Stimulated activated CD4-positive, alpha-beta T cell treated with anti-CD3 and anti-CD28 coated beads, Interleukin-12 subunit alpha, Interleukin-12 subunit beta, amount 100 ng/mL, for 24 hours (primary cell): ENCODE measurements at places on chromosomes 3 and 15.

DNA sequence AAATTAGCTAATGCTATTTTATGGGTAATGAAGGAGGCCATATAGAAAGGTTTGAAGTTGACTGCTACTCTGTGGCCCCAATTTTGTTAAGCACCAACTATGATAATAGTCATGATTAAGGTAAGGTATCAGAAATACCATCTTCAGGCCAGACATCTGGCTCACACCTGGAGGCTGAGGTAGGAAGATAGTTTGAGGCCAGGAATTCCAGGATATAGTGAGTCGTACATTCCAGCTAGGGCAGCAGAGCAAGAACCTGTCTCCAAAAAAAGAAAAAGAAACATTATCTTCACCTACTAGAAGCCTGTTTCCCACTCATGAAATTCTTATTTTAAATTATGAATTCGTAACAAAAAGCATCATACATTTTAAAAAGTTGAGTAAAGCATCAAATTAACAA, 64.4 kb downstream of the LRRC28 start:
- DNase-seq = no peak

GRCh38 chr3:12286927-12287726, 1.7 kb upstream of the PPARG start:
- DNase-seq = no peak

DNA sequence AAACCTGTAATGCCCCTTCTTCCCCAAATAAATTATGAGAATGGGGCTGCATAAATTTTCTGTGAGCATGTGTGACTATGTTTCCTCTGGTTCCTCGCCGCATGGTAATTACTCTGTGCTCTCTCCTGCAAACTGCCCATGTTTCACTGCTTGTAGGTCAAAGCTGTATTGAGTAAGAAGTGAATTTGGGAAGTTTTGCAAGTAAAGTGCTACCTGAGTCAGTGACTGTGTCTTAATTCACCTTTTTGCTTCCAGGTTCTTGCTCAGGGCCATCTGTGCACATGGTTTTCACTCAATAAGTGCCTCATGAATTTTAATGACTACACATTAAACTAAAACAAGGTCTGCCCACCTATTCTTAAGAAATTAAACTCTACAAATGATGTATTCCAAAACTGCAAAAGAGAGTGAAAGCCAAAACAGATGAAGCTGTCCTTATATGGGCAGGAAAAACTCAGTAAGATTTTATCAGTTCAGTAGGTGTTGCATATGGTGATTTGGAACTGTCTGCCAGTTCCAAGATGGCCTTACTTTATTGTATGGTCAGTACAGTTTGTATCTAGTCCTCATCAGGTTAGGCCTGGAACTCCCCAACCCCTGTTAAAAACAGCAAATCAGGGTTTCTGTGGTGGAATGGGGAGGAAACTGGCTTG, 100.0 kb downstream of the LPP start:
- DNase-seq = no peak

GRCh38 chr3:50551054-50551659, 16.4 kb downstream of the C3orf18 start:
- DNase-seq = no peak

DNA sequence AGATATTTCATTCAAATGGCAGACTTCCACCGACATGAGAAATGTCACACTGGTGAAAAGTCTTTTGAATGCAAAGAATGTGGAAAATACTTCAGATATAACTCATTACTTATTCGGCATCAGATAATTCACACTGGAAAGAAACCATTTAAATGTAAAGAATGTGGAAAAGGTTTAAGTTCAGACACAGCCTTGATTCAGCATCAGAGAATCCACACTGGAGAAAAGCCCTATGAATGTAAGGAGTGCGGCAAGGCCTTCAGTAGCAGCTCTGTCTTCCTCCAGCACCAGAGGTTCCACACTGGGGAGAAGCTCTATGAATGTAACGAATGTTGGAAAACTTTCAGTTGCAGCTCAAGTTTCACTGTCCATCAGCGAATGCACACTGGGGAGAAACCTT, 8.6 kb upstream of the ZNF621 start:
- no peak for DNase-seq

- no peak for DNase-seq
Observed at GRCh38 chr3:63413523-63413922, 135.4 kb downstream of the SYNPR start.

DNA sequence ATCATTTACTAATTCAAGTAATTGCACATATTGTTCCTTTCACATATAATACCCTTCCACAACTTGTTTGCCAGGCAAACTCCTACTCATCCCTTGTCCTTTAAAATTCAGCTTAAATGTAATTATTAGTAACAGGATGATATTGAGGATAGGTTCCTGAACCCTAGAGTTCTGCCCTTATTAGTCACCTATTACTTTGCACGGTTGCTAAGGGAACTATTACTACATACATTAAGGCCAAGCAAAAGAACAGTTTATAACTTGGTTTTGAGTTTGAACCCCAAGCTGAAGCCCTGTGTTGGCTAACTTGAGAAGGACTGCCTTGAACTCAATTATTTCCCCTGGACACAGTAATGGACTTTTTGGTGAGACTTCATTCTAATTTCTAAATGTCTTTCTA, 529.7 kb downstream of the IGSF11 start:
- no peak for DNase-seq

DNA sequence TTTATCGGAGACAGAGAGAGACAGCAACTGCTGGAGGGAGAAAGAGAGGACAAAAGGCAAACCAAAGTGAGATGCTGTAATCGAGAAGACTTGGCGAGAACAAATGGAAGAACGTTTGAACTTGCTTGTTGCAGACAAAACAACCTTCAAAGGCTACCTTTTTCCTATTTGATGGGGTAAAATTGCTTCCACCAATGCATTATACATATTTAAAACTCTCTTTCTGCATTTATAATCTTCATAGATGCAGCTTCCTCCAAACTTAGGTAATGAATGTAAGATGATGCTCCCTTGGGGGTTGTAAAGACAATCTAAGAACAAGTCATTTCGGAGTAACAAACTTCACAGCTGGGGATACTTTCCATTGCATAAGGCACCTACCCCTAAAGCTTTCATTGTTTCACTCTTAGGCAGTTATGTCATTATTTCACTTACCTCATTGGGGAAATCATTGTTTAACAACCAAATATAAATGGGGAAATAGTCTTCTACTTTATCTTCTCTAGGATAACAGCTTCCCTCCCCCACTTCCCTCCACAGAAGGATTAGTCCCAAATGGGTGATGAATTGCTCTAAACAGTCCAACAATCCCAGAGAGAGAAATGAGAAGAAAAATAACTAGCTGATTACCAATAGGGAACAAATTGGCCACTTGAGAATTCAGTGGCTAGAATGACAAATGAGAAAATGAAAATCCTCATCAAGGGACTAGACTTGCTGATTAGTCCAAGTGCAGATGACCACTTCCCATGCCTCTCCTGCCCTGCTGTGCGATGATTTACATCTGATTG, 269.8 kb upstream of the ADAMTS9 start:
- DNase-seq = no peak

GRCh38 chr3:187210545-187211327, 13.4 kb downstream of the RTP1 start:
- DNase-seq = no peak

DNA sequence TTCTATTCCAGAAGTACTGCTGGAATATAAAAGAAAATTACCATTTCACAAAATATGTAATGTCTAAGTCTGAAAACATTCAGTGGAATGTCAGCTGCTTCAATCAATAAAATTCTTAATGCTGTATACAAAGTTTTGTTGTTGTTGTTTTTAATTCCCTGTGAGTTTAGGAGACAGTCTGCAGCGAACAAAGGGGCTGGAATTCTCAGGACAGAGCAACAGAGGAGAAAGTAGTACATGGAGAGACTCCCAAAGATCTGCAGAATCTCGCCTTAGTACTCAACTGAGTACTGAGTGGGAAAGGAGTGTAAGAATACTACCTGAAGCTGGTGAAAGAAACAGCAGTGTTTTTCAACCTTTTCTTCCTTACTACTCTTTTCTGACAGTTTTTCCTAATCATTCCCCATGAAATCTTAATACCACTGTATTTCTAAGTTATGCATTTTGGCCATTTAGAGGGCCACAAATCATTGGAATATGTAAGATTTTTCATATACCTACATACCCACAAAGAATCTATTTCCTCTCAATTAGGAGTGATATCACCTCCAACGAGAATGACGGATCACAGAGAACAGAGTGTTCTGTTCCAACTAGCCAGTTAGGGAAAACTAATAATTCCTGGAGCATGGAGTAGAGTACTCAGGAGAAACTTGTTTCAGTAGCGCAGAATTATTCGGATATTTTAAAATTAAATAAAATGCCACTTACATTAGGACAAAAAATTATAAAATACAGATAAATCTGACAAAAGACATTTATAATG, 16.0 kb downstream of the ANKRD28 start:
- no peak for DNase-seq

- no peak for DNase-seq
Observed at GRCh38 chr3:63662500-63662899, 10.0 kb downstream of the SNTN start.

DNA sequence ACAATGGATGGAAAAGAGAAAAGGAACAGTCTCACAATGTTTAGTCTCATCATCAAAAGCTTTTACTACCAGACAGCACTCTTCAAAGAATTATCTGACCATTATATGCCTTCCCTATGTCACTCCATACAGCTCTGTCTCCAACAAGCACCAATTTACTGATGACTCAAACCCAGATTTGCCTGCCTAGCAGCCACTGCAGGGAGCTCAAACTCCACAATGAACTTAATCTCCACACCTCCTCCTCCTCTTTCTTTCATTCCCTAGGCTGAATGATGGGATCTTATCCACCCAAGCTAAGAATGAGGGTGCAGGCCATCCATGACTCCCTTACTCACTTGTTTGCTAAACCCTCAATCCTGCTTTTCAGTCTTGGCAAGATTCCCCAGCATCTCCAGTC, 45.5 kb downstream of the NBEAL2 start:
- DNase-seq = no peak

- DNase-seq = no peak
Observed at GRCh38 chr3:16692486-16693344, 87.5 kb upstream of the DAZL start.

DNA sequence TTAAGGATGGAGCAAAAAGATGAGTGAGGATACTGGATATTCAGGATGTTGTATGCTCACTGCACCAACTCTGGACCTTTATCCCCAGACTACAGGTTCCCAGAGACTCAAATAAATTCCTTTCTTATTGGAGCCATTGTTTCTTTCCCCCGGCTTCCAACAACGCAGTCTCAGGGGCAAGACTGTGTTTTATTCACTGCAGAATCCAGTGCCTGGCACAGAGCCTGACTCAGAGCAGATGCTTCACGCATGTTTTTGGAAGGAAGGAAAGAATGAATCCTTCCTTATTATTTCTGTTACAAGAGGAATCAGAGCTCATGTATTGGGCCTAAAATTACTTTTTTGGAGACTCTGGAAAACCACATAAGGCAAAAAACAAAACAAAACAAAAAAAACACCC, 96.0 kb upstream of the VGLL4 start:
- no peak for DNase-seq

GRCh38 chr3:28243424-28244106, 2.1 kb downstream of the CMC1 start:
- no peak for DNase-seq

GRCh38 chr15:69713726-69714559, 261.3 kb downstream of the RPLP1 start:
- peak; percentile 36 for DNase-seq

DNA sequence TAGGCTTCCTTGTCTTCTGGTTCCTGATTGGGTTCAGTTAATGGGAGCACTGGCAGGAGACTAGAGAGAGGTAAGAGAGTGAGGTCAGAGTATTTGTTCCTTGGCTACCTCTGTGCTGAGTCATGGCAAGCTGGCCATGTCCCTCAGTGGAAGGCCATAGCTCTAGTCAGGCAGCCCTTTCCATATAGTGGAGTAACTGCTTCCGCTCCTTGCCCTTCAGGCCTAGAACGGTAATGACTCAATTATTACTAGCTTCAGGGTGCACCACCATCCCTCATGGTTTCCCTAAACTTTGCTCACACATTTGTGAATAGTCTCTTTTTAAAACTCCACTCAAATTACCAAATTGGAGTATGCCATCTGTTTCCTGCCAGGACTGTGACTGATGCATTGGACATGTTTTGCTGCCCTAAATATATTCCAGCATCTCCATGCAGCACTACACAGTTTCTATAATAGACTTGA, 10.5 kb upstream of the ANO10 start:
- DNase-seq = no peak

- DNase-seq = peak; percentile 28
Observed at GRCh38 chr3:48516571-48516970, 12.6 kb upstream of the SHISA5 start.

DNA sequence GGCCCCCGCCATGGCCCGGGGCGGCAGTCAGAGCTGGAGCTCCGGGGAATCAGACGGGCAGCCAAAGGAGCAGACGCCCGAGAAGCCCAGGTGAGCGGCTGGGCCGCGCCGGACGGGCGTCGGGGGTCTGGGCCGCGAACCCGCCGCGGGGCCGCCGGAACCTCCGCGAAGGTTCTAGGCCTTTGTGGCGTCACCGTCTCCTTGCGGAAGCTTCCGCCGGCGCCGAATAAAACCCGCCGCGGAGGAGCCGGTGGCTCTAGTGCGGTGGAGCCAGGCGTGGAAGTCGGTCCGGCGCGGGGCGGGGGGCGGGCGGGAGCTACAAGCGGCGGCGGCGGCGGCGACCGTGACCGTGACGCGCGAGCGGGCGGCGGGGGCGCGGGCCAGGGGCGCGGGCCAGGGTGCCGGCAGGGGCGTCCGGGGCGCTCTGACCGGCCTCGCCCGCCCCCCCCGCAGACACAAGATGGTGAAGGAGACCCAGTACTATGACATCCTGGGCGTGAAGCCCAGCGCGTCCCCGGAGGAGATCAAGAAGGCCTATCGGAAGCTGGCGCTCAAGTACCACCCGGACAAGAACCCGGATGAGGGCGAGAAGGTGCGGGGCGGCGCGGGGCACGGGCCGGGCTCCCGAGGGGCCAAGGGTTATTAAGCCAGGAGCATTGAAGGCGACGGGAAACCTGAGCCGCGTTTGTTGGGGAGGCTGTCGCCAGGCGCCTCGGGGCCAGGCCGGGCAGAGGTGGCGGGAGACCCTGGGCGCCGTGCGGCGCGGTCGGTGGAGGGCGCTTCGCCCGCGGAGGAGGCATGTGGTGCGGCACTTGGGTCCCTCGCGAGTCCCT, at the start of gene DNAJA4:
TSS of gene DNAJA4 (plus strand) at position 259 of the 833 bp plus-strand sequence. CDS start at position 461, 202 bp downstream.
- peak; percentile 33 for DNase-seq
